ENCODE measurements at places on chromosomes 1 and 21. TPM values are rescaled to one million over a fixed set of nuclear protein-coding genes. Genes with fewer than 3 reads are reported as not detected.

DVL1 gene
- 0.48 TPM for polyA plus RNA-seq

HCN3 gene
- polyA plus RNA-seq, result 0.08 TPM

DNAJC28 gene
- polyA plus RNA-seq, result 0.50 TPM

CNR2 gene
- polyA plus RNA-seq, result 28.7 TPM

HMGN2 gene
- polyA plus RNA-seq, result 939 TPM

LRRC38 gene
- not detected for polyA plus RNA-seq

- peaks cover 7% of the 10 kb centered on the region for H3K4me1 ChIP-seq
- H3K36me3 ChIP-seq, result peaks cover 11% of the 10 kb centered on the region
- DNase-seq, result no peak
- no peak overlapping the region for H3K27ac ChIP-seq
- peaks cover 41% of the 10 kb centered on the region for H3K27me3 ChIP-seq
Measured at GRCh38 chr1:184152434-184152898, 100.9 kb downstream of the TSEN15 start.

DNA sequence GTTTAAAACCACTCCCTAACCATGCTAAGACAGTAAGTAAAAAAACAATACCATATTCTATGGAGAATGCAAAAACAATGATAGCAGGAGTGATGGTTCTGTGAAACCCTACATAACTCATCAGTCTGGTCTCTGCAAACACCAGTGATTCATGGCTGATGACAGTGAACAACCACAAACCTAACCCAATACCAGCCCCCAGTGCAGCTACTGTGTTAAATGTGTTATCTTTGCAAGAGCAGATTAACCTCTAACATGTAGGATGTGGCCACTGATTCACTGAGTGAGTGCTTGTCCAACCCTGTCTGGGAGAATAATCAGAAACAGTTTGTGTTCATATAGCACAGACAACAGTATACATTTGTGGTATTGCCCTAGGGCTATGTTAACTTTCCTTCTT is 100.2 kb upstream of the COG2 start:
- H3K27me3 ChIP-seq, result peaks cover 16% of the 10 kb centered on the region
- H3K4me3 ChIP-seq, result no peak overlapping the region
- H3K4me1 ChIP-seq, result no peaks in the 10 kb centered on the region
- H3K36me3 ChIP-seq, result no peaks in the 10 kb centered on the region
- no peak for DNase-seq

DNA sequence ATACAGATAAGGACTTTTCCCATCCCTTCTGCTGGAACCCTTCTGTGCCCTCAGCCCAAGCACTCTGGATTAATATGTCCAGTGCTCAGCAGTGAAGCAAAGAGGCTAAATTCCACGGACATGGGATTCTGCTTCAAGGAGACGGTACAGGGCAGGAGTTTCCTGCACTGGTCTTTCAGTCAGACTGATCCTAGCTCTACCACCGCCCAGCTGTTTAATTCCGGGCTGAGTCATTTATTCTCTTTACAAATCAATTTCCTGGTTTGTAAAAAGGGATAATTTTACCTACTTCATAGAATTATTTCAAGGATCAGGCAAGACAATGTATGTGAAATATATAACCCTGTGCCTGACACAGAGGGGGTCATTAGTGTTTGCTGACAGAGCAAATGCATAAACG is 41.6 kb upstream of the NRDC start:
- no peaks in the 10 kb centered on the region for H3K36me3 ChIP-seq
- no peaks in the 10 kb centered on the region for H3K4me1 ChIP-seq
- H3K27ac ChIP-seq, result no peak overlapping the region
- H3K4me3 ChIP-seq, result no peak overlapping the region
- DNase-seq, result no peak
- peaks cover 35% of the 10 kb centered on the region for H3K27me3 ChIP-seq

GRCh38 chr1:202703191-202703590 is 7.1 kb downstream of the SYT2 start:
- no peaks in the 10 kb centered on the region for H3K36me3 ChIP-seq
- H3K27ac ChIP-seq, result no peak overlapping the region
- no peaks in the 10 kb centered on the region for H3K4me1 ChIP-seq

GRCh38 chr21:40379881-40380810 is 466.8 kb downstream of the DSCAM start:
- H3K27ac ChIP-seq, result no peak overlapping the region
- no peak for DNase-seq
- no peaks in the 10 kb centered on the region for H3K36me3 ChIP-seq

DNA sequence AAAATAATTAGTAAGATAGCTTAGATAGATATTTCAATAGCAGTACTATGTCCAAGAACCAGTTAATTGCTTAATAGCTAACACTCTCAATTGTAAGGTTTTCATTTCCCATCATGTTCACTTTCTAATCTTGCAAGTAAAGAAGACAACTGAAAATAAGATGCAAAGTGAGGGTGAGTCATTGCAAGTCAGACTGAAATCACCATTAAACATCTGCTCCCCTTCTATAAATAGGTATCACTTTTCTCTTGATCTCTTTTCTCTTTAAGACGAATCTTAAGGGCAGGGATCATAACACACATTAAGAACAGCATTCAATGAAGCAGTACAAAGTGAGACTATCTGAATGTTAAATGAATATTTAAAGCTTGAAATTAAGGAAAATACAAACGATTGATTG is 40.4 kb downstream of the UBR4 start:
- H3K4me1 ChIP-seq, result no peaks in the 10 kb centered on the region
- H3K4me3 ChIP-seq, result no peak overlapping the region
- no peak overlapping the region for H3K27ac ChIP-seq
- DNase-seq, result no peak
- H3K27me3 ChIP-seq, result no peaks in the 10 kb centered on the region

DNA sequence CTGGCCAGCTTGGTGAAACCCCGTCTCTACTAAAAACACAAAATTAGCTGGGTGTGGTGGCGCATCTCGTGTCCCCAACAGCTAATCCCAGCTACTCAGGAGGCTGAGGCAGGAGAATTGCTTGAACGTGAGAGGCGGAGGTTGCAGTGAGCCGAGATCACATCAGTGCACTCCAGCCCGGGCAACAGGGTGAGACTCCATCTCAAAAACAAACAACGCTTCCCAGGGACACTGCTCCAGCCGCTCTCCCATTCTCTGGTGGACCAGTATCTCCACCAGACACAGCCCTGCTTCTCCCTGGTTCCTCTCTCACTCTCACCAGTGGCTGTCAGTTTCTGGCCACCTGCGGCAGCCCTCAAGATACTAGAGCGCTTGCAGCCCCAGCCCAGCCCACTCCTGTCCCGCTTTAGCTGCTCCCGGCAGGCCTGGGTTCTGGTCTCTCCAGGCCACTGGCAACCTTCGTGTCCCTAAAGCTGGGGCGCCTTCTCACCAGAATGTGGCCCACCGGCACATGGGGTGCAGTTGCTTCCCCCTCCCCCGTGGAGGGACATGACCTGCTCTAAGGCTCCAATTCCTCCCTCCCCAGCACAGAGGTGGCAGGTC is 20.9 kb upstream of the LRRC47 start:
- peaks cover 5% of the 10 kb centered on the region for H3K36me3 ChIP-seq
- no peak for DNase-seq
- peaks cover 4% of the 10 kb centered on the region for H3K4me1 ChIP-seq
- no peaks in the 10 kb centered on the region for H3K27me3 ChIP-seq

DNA sequence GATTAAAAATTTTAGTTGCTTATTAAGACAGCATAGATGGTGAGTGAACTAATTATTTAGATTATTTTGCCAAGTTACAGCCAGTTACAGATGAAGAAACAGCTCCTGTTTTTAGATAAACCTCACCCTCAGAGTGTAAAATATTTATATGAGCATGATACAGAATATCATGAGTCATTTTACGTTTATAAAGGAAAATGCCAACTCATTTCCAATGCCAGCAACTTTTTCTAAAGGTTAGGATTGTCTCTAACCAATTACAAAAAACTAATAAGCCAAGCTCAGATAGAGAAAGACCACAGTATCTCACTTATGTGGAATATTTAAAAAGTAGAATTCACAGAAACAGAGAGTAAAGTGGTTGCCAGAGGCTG is 590.1 kb downstream of the LTN1 start:
- no peak overlapping the region for H3K27ac ChIP-seq
- no peak overlapping the region for H3K4me3 ChIP-seq
- DNase-seq, result no peak
- H3K4me1 ChIP-seq, result no peaks in the 10 kb centered on the region

DNA sequence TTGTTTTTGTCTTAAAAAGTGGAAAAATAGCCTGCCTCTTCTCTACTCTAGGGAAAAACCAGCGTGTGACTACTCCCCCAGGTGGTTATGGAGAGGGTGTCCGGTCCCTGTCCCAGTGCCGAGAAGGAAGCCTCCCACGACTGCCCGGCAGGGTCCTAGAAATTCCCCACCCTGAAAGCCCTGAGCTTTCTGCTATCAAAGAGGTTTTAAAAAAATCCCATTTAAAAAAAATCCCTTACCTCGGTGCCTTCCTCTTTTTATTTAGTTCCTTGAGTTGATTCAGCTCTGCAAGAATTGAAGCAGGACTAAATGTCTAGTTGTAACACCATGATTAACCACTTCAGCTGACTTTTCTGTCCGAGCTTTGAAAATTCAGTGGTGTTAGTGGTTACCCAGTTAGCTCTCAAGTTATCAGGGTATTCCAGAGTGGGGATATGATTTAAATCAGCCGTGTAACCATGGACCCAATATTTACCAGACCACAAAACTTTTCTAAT is 35.0 kb upstream of the TDRD10 start:
- peaks cover 6% of the 10 kb centered on the region for H3K27me3 ChIP-seq
- DNase-seq, result no peak
- H3K4me3 ChIP-seq, result no peak overlapping the region
- H3K36me3 ChIP-seq, result no peaks in the 10 kb centered on the region

DNA sequence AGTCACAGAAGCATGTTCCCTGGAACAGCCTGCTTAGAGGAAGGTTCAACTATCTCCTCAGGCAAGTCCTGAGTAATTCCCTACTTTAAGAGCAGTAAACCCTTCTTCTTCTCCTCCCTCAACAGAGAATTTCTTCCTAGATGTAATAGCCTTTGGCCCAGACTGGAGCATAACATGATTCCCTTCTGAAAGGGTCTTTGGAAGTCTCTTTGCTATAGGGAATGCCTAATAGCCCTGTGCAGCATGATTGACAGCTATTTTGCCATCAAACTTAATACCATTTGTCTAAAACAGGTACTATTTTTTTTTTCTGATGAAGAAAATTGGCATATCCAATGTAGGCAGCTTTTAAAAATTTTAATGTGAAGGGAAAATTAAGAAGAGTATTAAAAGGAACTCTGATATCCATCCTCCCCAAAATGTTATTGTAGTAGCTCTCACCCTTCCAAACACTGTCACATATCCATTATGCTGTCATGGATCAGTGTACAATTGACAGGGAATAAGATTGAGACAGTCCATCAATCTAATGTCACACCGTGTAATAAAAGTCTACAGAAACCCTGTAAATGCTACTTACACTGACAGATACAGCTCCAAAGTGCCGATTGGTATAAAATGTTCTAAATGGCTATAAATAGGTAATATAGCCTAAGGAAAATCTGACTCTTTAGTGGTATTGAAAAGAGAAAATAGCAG is 884.6 kb downstream of the TTLL7 start:
- H3K27ac ChIP-seq, result no peak overlapping the region
- H3K36me3 ChIP-seq, result no peaks in the 10 kb centered on the region
- no peaks in the 10 kb centered on the region for H3K27me3 ChIP-seq
- DNase-seq, result no peak

DNA sequence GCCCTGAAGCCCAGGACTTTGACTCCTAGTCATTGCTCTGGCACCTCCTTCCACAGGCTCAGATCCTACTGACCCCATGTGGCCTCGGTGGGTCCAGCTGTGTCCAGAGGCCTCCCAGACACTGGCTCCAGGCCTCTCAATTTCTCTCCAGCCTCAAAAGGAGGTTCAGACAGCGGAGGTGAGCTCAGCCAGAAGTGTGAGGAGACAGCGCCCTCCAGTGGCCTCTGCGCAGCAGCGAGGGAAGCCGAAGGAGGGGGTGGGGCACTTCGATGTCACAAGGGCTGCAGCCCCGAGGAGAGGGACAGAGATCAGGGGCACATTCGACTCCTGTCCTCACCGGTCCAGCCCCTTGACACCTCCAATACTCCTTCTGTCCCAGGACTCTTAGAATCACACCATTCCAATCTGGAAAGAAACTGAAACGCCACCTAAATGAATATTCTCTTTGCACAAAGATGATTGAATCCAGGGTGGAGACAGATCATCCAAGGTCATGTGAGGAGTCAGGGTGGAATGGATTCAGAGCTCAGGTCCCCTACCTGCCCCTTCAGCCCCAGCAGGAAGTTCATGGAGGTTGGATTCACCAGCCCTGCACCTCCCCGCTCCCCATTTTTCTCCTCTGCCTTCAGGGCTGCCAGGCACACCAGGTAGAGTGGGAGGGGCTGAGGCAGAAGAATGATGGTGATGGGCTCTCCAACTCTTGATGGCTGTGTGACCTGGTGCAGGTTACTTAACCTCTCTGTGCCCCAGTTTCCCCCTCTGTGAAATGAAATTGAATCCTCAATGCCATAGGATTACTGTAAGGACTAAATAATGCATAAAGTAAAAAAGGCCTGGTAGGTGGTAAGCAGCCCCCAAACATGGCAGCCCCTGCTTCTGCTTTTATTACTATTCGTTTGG is 34.8 kb upstream of the ZBTB40 start:
- peaks cover 49% of the 10 kb centered on the region for H3K27me3 ChIP-seq
- H3K27ac ChIP-seq, result no peak overlapping the region
- no peak overlapping the region for H3K4me3 ChIP-seq
- peak; percentile 41 for DNase-seq

DNA sequence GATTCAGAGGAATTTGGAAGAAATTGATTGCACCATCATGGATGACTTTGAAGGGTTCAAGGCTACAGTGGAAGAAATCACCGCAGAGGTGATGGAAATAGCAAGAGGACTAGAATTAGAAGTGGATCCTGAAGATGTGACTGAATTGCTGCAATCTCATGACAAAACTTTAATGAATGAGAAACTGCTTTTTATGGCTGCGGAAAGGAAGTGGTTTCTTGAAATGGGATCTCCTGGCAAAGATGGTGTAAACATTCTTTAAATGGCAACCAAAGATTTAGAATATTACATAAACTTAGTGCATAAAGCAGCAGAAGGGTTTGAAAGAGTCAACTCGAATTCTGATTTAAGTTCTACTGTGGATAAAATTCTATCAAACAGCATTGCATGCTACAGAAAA is 698.6 kb downstream of the PLA2G4A start:
- no peak overlapping the region for H3K4me3 ChIP-seq
- no peak for DNase-seq
- H3K27ac ChIP-seq, result no peak overlapping the region
- H3K27me3 ChIP-seq, result no peaks in the 10 kb centered on the region
- no peaks in the 10 kb centered on the region for H3K4me1 ChIP-seq
- H3K36me3 ChIP-seq, result no peaks in the 10 kb centered on the region

- no peak overlapping the region for H3K4me3 ChIP-seq
- H3K27ac ChIP-seq, result no peak overlapping the region
- H3K4me1 ChIP-seq, result no peaks in the 10 kb centered on the region
- no peaks in the 10 kb centered on the region for H3K36me3 ChIP-seq
- DNase-seq, result no peak
Measured at GRCh38 chr1:230797942-230798365, 50.8 kb downstream of the CAPN9 start.

DNA sequence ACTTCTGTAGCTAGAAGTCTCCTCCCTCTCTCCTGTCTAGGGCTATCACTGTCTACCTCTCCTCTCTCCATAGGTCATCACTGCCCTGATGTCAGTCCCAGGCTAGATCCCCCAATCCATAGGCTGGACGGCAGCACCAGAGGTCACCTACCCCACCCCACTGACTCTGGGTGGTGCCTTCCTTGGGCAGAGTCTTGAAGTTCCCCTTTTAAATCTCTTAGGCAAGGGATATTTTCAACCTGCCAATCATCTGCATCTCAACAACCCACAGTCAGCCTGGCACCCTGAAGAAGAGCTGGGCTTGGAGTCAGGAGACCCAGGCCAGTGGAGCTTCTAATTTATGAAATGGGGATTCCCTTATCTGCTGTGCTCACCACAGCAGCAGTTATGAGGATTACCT is 13.2 kb downstream of the MYBPH start:
- H3K36me3 ChIP-seq, result no peaks in the 10 kb centered on the region
- H3K4me3 ChIP-seq, result no peak overlapping the region
